ENCODE measurements at places on chromosomes 5 and 9.

GRCh38 chr5:124747791-124748686, 1.6 kb upstream of the ZNF608 start:
- peak; percentile 64 for DNase-seq

- DNase-seq, result no peak
These were observed 30.1 kb downstream of the PRKACG start for GRCh38 chr9:68983522-68984424.

DNA sequence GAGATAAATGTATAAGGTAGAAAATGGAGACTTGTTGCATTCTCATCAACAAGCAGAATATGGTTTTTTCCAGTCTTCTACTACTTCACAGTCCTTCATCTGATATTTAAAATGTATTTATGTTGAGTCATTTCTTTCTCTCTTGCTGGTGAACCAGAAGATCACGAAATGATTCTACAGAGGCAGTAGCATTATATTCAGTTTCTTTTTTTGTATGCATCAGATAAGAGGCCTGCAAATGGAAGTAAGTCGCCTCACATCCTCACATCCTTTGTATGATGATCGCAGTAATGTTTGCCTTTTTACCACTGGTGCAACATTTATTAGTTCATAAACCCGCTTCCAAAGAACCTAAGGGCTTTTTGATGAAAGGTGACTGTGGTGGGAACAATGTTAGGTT, 22.1 kb upstream of the IL13 start:
- DNase-seq, result no peak

DNA sequence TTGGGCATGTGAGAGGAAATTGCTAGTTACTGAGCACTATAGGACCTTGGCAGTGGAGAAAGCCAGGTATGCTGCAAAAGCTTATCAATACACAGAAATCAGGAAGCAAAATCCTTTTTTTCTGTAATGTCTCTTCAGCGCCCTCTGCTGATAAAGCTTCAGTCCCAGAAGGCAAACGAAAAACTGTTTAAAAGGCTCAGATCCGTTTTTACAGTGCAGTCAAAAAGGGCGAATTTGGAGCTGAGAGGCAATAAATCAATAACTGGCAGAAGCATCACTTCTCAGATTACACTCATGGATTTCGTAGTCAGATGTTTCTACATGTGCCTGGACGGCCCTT, 1.1 kb upstream of the MAN2A1 start:
- DNase-seq, result peak; percentile 37

GRCh38 chr9:136947955-136948510, 3.0 kb downstream of the C8G start:
- DNase-seq, result no peak

GRCh38 chr5:13558408-13558807, 386.1 kb downstream of the DNAH5 start:
- no peak for DNase-seq

GRCh38 chr9:114096041-114096511, 3.0 kb downstream of the KIF12 start:
- no peak for DNase-seq

DNA sequence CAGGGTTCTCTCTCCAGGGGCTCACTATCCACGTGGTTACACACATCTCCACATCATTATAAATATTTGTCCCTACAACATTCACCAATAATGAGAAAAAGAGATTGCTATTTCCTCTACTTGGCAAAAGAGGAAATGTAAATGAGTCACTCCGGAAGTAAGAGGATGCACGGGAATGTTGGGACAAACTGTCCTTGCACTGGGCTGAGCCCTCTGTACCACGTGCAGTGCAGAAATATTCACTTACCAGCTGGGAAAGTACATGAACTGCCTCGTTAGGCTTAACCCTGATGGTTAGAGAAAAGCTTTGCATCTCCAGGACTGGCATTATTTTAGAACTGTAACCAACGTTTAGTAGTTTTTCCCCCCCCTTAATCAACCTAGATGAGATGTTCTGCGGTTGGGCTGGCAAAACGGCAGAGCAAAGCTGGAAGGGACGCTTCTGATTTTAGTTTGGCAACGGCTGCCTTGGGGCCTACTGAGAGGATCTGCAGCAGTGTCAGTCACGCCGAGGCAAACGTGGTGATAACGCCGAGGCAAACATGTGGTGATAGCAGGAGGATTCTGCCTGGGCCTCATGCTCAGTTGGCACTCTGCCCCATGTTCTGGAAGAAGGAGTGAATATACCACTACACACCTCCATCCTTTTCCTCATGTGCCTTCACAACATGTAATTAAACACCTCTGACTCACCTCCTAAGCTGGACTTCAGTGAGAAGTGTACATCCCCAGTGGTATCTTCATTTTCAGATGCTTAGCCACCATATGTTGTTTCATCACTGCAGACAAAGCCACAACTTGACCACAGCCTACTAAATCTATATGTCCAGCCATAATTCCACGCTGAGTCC, 661.4 kb upstream of the KLF4 start:
- DNase-seq, result peak; percentile 18

GRCh38 chr5:109855056-109855455, 165.3 kb downstream of the MAN2A1 start:
- DNase-seq, result no peak

- DNase-seq, result no peak
These were observed 617.5 kb upstream of the TLE4 start for GRCh38 chr9:78954286-78954685.

DNA sequence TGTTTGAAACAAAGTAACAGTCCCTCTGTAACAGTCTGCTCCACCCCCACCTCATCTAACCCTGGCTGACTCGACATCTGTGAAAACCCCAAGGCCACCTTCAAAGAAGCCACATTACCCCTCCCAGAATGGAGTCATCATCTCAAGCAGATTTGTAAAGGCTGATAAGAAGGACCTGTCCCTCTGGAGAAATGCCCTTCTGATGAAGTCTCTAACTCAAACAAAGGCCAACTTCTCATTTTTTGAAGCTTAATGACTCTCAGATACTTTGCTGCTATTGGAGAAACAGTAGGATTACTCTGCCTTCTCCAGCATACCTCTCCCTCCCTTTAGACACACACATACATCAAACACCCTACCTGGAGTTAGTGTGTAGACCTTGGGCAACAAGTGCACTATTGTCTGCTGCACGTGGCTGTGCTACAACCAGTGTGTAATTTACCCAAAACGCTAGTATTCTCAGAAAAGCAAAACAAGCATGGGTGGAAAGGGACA, 5.3 kb upstream of the SUSD1 start:
- no peak for DNase-seq

- DNase-seq, result no peak
These were observed 594.6 kb upstream of the BRINP1 start for GRCh38 chr9:119963798-119964372.

- DNase-seq, result no peak
These were observed 346.9 kb downstream of the NFIB start for GRCh38 chr9:13967011-13967410.

- DNase-seq, result no peak
These were observed 17.4 kb downstream of the SH2D3C start for GRCh38 chr9:127761061-127761460.

DNA sequence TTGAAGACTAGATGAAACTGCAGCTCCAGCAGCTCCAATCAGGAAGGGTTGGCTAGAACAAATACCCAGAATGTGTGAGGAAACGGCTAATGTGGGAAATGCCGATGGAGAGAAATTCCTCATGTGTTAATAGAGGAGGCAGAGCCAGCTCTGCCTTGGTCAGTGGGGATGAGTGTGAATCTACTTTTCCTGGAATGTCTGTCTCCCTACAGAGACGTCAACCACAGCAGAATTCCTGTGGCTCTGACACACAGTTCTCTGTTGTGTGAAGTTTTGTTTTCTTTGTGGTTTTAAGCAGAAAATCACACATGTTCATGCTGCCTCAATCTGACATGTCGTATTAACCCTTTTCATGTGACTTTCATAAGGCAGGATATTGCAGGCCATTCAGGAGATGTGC, 476.6 kb upstream of the WWC1 start:
- DNase-seq, result no peak

DNA sequence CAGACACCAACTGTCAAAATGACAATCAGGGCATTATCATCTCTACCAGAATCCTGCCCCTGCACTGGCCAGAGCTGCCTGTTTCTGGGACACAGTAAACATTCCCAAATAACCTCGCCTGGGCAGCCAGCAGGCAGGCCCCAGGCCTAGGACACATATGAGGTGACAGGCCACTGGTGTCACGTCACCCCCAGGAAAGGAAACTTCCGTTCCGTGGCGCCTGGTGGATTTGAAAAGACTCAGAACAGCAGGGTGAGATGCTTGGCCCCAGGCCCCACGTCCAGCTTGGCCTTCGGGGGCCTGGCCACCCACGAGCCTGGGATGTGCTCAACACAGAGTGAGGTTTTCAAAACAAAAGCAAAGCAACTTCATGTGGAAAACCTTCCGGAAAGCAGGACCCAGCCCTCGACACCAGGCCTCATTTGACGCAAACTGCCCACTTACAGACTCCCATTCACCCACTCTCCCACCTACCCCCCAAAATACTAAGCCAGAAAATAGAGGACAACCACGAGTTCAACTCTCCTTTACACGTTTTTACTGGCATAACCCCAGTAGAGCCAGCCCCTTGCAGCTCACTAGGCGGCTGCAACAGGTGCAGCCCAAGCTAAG, 1.2 kb downstream of the SEMA4D start:
- DNase-seq, result no peak

DNA sequence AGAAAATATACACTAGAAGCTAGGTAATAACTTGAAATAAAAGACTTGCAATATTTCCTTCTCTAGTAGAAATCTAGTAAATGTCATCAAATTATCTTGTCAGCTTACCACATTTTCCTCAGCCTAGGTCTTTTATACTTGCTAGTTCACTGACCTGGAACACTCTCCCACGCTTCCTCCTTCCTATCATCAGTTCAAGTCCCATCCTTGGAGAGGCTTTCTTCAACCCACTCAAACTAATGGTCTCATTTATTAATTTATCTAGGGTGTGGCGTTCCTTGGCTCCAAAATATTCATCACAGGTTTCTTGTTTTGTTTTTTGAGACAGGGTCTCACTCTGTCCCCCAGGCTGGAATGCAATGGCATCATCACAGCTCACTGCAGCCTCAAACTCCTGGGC, 2.9 kb downstream of the FAM13B start:
- no peak for DNase-seq

DNA sequence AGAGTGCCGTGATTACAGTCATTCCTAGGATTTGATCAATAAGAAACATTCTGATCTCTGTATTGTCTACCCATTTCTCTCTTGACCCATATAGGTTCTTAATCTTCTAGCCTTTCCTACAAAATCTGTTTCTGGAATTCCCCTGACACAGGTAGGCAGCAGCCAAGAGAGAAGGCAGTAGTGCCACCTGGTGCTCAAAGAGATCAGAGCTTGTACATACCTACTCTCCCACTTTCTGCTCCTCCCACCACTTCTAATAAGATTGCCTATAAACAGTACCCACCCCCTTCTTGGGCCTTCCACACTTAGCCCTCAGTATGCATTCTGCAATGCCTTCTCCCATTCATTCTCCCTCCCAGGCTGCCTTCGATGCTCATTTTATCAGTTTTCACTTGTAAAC, 117.4 kb upstream of the RORB start:
- no peak for DNase-seq

GRCh38 chr5:177404641-177405179, 4.2 kb upstream of the PFN3 start:
- no peak for DNase-seq

DNA sequence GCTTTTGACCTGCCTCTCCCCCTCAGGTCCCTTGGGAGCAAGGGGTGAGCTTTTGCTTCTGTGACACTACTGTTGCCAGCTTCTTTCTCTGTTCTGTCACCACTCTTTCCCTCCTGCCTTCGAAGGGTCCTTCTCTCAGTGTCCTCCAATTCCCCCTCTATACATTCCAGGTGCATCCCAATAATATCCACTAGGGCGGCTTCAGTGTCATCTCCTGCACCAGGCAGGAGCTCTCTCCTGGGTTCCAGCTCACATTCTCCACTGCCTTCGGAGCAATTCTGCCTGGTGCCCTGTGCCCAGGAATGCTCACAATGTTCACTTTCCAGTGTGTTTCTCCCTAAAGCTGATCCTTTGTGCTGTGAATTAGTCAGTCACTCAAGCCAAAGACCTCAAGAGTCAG, 83.9 kb upstream of the CXCL14 start:
- DNase-seq, result no peak

DNA sequence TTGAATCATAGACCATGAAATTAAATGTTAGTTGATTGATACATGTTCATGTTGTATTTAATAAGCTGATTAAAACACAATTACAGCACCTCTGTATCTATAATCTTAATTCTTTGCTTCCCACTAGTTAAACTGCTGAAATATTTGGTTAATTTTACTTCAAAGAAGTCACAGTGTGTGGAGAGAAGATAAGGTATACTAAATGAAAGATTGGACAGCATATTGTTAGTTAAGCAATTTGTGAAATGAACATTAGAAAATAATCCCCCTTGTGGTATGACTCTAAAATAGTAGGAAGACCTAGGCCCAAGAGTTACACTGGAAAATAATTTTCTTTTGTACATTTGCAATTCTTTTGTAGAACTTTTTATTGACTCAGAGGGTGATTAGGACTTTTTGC, 30.3 kb downstream of the MAN2A1 start:
- no peak for DNase-seq

Measured in NCI-H1694 (cell line).